ENCODE measurements at places on chromosomes 16 and 17.

GRCh38 chr17:70089513-70090148 is 14.6 kb downstream of the KCNJ16 start:
- no peak for DNase-seq

DNA sequence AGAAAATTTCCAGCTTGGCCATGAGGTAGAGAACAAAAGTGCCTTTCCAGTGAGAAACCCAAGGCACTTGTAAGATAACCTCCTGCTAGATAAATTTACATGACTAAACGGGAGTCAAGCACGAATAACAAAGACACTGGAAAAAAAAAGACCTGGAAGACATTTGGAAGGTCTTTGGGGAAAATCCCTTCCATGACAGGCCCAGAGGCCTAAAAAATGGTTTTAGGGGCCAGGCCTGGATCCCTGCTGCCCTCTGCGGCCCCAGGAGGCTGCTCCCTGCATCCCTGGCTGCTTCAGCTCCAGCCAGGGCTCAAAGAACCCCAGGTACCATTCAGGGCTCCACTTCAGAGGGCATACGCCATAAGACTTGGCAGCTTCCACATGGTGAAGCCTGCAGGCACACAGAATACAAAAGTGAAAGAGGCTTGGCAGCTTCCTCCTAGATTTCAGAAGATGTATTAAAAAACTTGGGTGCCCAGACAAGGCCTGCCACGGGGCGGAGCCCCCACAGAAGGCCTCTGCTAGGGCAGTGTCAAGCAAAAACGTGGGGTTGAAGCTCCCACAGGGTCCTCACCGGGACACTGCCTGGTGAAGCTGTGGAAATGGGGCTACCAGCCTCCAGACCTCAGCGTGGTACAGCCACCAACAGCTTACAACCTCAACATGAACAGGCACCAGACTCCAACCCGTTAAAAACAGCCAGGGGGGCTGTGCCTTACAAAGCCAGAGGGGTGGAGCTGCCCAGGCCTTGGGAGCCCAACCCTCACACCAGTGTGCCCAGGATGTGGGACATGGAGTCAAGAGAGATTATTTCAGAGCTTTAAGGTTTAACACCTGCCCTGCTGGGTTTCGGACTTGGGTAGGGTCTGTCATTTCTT is 77.1 kb downstream of the SDK2 start:
- no peak for DNase-seq

- DNase-seq = no peak
These were observed 4.5 kb downstream of the NBR1 start for GRCh38 chr17:43175213-43176118.

- no peak for DNase-seq
These were observed 63.2 kb downstream of the ENGASE start for GRCh38 chr17:79137789-79138165.
